ENCODE measurements at places on chromosomes 3 and 15. TPM values are rescaled to one million over a fixed set of nuclear protein-coding genes. Genes with fewer than 3 reads are reported as not detected.

TRPC1 gene
- 3.9 TPM for polyA plus RNA-seq

CKMT1B gene
- 64.8 TPM for polyA plus RNA-seq

LCMT2 gene
- polyA plus RNA-seq = 14.0 TPM

MYO5C gene
- polyA plus RNA-seq = 0.19 TPM

RASA2 gene
- polyA plus RNA-seq = 10.3 TPM

IMPG2 gene
- 0.17 TPM for polyA plus RNA-seq

IREB2 gene
- polyA plus RNA-seq = 20.5 TPM

GOLGA8T gene
- polyA plus RNA-seq = not detected

HYAL1 gene
- polyA plus RNA-seq = 24.5 TPM

CDC25A gene
- 5.5 TPM for polyA plus RNA-seq

ITIH1 gene
- polyA plus RNA-seq = not detected

CPB1 gene
- not detected for polyA plus RNA-seq

KNL1 gene
- polyA plus RNA-seq = 4.7 TPM

PLSCR2 gene
- polyA plus RNA-seq = not detected

ITIH3 gene
- polyA plus RNA-seq = not detected

LDHAL6B gene
- polyA plus RNA-seq = not detected

SATB1 gene
- 7.8 TPM for polyA plus RNA-seq

MINAR1 gene
- 0.10 TPM for polyA plus RNA-seq

PLSCR5 gene
- not detected for polyA plus RNA-seq

LIPC gene
- not detected for polyA plus RNA-seq

CLPX gene
- polyA plus RNA-seq = 51.5 TPM

RPUSD2 gene
- polyA plus RNA-seq = 8.0 TPM

CCNB2 gene
- 36.9 TPM for polyA plus RNA-seq

CHDH gene
- polyA plus RNA-seq = 0.04 TPM

XIRP1 gene
- polyA plus RNA-seq = not detected

TMEM207 gene
- polyA plus RNA-seq = not detected

LOXL1 gene
- polyA plus RNA-seq = 14.8 TPM

SLC9C1 gene
- polyA plus RNA-seq = not detected

GPR62 gene
- polyA plus RNA-seq = not detected

TIMP4 gene
- 0.09 TPM for polyA plus RNA-seq

CFAP91 gene
- not detected for polyA plus RNA-seq

CADPS gene
- not detected for polyA plus RNA-seq

CCR2 gene
- 0.02 TPM for polyA plus RNA-seq

SYNPR gene
- polyA plus RNA-seq = not detected

GPR176 gene
- polyA plus RNA-seq = 12.5 TPM

FANCI gene
- polyA plus RNA-seq = 6.7 TPM

CCR8 gene
- not detected for polyA plus RNA-seq

WDR49 gene
- not detected for polyA plus RNA-seq

GABRB3 gene
- 0.81 TPM for polyA plus RNA-seq

GBE1 gene
- polyA plus RNA-seq = 20.5 TPM

RASSF1 gene
- 28.5 TPM for polyA plus RNA-seq

NLGN1 gene
- polyA plus RNA-seq = not detected

HRH1 gene
- polyA plus RNA-seq = 15.1 TPM

ALG1L2 gene
- polyA plus RNA-seq = not detected

ABHD14A gene
- 7.5 TPM for polyA plus RNA-seq

CLDN18 gene
- not detected for polyA plus RNA-seq

MORC1 gene
- polyA plus RNA-seq = not detected

AADACL2 gene
- not detected for polyA plus RNA-seq

SPESP1 gene
- 3.8 TPM for polyA plus RNA-seq

GOLGA6L7 gene
- polyA plus RNA-seq = not detected

MST1R gene
- 106 TPM for polyA plus RNA-seq

Measured in keratinocyte (primary cell).